ENCODE measurements at places on chromosomes 6 and 20.

DNA sequence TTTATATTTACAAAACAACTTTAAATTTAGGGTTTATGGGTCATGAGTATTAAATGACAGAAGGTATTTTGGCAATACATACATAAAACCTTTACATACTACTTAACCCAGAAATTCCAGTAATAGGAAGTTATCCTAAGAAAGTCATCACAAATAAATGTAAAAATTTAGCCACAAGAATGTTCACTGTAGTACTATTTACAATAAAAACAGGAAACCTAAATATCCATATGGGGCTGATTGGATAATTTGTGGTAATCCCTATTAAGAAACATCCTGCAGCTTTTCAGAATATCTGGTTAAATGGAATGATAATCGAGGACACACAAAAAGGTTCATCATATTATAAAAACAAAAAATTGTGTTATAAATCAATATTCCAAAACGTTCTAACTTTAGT lies 44.4 kb downstream of the TRAM2 start:
- no peak for DNase-seq

DNA sequence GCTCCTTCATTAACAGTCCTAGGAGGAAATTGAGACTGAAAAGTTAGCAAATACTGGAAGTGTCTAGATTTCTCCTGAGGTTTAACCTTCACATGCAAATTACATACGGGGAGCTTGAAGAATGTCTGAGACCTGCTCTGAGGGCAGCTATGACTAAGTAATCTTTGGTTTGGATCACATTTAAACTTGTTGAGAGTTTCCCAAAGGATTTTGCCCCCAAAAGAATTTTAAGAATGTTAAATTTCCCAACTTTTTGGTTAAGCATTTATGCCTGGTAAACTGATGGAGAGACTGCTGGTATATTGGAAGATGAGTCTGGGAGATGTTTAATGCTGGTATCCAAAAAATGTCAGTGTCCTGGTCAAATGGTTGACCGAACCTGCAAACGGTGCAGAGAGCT lies 97.0 kb downstream of the RREB1 start:
- no peak for DNase-seq

- no peak for DNase-seq
Measured at GRCh38 chr6:145055567-145055966, 679.8 kb downstream of the EPM2A start.

- DNase-seq: no peak
Measured at GRCh38 chr20:31547720-31548298, 33.6 kb downstream of the HM13 start.

All from femur (tissue), 1 donor.